ENCODE measurements at places on chromosomes 12 and 14.
A peak's percentile ranks its signal among the peaks of the same experiment; 100 is the strongest.

DNA sequence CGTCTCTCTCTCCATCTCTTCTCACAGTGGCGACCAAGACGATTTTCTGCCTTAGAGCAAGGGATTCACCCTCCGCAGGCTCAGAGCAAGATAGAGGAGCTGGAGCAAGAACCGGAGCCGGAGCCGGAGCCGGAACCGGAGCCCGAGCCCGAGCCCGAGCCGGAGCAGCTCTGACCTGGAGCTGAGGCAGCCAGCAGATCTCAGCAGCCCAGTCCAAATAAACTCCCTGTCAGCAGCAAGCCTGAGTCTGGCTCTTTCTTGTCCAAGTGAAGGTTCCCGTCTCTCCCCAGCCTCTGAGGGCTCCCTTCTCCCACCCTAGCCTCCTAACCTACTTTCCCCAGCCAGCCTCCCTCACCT lies 5.9 kb downstream of the LAG3 start:
- no peak for DNase-seq

- no peak for DNase-seq
Measured at GRCh38 chr14:80658733-80659132, 282.8 kb downstream of the CEP128 start.

DNA sequence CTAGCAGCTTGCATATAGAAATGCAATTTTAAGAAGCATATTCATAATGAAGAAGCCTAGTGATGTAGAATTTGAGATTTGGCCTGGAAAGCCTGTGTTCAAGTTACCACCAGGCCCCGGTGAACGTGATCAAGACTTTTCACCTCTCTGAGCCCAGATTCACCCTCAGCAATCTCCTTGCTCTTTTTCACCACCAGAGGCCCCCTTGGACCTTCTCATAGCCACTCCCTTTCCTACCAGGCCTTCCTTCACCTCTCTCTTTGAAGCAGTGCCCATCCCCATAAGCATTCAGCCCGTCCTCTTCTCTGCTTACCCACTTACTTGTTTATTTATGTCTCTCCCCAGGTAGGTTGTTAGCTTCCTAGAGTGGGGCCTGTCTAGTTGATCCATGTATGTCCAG lies 1280.9 kb downstream of the AACS start:
- no peak for DNase-seq

GRCh38 chr12:114221136-114221833 lies 184.7 kb downstream of the TBX5 start:
- DNase-seq: no peak

GRCh38 chr12:34394211-34395055 lies 372.1 kb downstream of the ALG10 start:
- DNase-seq: no peak

DNA sequence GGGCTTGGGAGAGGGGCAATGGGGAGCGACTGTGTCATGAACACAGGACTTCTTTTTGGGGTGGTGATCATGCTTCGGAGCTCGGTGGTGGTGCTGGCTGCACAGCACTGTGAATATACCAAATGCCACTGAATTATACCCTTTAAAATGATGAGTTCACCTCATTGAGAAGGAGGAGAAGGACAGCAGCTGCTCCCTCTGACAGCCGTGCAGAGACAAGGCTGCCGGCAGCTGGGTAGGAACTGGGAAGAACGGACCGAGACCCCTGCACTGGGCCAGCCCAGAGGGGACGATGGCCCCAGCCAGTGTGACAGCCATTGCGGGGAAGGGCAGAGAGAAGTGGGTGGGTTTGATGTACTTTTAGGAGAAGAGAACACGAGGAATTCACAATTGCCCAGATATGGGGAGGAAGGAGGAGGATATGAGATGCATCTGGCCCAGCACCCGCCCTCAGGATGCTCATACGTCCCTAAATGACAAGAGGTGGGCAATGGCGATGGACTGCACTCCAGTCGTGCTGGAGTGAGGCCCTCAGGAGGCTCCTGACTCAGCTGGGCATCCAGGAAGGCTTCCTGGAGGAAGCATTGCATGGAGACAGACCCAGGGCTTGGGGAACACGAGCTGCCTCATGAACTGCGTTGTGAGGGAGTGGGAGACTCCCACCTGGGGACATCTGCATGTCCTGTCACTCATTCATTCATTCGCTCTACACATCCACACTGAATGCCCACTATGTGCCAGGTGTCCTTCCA lies 64.3 kb upstream of the C14orf180 start:
- DNase-seq: no peak

GRCh38 chr14:70188659-70189455 lies at the start of gene SLC8A3:
Gene SLC8A3, minus strand, starts transcription at chr14:70188951. Its CDS starts 20,529 bp downstream, at chr14:70168422.
- DNase-seq: no peak

- no peak for DNase-seq
Measured at GRCh38 chr12:120247183-120247582, 18.3 kb downstream of the PXN start.

DNA sequence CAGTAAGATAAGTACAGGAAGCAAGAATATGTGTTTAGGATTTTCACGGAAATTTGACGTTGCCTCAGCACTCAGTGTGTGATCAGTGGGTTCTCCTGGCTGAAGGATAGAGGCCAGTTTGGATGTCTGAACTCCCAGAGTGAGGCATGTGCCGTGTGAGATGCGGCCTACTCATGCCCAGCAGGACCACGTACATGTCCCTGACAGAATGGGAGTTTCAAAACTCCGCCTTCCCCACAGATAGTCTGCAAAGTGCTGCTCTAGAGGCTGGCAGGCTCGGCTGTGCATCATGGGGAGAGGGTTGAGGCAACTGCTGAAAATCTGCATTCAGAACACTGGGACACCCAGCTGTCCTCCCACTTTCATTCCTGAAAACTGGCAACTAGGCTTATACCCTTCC lies 58.3 kb downstream of the NINJ2 start:
- DNase-seq: no peak

DNA sequence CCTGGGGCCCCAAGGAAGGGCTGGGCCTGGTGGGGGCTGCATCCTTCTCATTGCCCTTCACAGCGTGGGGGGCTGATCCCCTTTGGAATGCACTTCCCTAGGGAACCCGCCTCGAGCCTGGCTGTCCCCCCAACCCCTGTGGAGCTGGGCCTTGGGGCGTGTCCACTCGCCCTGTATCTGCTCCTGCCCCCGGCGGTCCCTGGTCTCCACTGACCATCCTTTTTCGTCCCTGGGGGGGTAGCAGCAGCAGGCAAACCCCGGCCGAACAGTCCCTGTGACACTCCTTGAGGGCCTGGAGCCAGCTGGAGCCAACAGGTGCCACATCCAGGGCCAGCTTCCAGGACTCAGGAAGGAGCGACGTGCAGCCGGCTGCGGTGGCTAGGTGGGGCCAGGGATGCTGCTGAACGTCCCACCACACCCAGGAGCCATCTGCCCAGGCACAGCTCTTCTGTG lies 9.4 kb upstream of the GPR132 start:
- no peak for DNase-seq

DNA sequence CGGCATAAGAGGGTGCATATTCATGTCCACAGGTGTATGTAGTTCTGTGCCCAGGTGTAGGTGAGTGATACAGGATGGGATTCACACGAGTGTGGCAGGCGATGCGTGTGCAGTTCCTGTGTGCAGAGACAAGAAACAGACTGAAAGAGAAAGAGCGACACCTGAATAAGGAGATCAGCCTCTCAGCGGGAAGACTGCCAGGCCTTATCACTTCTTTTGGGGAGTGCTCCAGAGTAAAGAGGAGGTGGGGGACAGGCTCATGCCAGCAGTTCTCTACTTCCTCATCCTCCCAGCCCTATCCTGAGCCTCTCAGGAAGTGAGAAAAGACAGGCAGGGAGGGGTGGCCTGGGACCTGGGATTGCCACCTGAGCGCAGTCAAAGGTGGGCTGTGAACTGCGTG lies 2.8 kb downstream of the PSMB11 start:
- no peak for DNase-seq

- no peak for DNase-seq
Measured at GRCh38 chr14:25006961-25007795, 42.8 kb downstream of the STXBP6 start.

- DNase-seq: peak; percentile 42
Measured at GRCh38 chr14:78519863-78520262, 349.7 kb downstream of the NRXN3 start.

DNA sequence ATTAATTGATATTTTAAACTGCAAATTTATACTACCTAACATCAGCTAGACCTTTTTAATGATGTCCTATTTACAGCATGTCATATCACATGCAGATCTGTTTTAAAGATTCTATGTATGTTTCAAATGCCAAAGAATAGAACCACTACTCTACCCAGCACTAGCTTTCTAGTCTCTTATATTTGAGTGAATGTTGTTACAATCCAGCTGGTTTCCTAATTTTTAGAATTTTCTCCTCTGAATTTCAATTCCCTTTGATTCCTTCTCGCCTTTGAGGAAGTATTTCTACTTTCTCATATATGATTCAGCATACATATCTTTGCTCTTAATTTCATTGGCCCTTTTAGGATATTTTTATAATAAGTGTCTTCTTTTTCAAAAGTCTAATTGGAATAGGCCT lies 841.9 kb downstream of the TMTC2 start:
- DNase-seq: no peak

DNA sequence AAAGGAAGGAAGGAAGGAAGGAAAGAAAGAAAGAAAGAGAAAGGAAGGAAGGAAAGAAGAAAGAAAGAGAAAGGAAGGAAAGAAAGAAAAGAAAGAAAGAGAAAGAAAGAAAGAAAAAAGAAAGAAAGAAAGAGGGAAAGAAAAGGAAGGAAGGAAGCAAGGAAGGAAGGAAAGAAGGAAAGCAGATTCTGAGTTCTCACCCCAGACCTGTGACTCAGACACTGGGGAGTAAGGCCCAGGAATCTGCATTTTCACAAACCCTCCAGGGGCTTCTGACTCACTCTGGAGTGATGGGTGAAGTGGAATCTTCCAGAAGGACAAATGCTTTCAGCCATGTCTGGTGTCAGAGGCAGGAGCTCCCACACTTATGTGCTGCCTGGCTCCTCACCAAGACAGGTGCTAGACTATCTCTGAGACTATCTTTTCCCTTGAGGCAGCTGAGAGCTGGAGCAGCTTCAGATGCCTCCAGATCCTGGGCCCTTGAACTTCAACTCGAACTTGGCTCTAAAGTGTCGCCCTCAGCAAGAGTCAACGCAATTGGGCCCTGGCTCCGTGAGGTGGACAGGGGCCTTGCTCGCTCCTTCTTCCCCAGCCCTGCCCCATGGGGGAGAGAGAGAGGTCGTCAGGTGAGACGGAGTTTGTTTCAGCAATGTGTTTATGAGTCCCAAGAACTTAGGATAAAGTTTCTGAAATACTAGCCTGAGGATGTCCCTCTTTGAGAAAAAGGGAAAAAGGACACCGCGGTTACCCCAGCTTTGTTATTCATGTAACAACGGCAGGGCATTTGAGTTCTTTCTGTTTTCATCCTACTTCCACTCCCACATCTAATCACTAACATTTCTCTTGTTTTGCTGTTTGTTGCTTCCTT lies 19.8 kb upstream of the SCARB1 start:
- DNase-seq: peak; percentile 34

- DNase-seq: no peak
Measured at GRCh38 chr14:50089208-50089607, 27.2 kb downstream of the VCPKMT start.

DNA sequence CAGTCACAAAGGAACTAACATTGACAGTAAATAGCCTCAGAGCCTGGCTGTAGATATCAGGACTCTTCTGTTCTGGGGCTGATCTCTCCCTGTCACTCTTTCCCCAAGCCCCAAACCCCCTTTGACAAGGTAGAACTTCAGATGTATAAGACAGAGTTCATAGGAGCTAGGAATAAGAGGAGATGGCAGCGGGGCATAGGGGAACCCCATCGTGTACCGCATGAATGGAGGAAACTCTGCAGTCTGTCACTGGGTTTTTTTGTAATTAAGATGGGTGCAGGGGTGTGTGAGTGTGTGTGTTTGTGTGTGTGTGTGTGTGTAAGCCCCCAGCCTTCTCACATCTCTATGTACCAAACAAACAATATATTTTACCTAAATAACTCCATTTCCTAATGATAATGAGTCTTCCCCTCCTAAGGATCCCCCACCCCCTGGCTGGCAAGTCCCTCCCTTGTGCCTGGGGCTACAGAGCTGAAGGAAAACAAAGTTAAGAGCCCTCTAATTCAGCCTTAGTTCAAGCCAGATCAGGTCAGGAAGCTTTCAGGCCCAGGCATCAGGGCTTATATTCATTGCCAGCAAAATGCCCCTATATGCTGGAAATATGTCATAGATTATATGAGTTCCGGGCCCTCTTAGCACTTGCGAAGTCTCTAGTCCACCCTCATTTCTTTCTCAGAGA lies 9.1 kb upstream of the HOXC4 start:
- DNase-seq: no peak

GRCh38 chr12:45970391-45970790 lies 20.0 kb downstream of the SCAF11 start:
- no peak for DNase-seq

- no peak for DNase-seq
Measured at GRCh38 chr12:94277426-94278000, 129.1 kb downstream of the PLXNC1 start.
